Mucosa of descending colon (tissue), 3 donors: ENCODE measurements at places on chromosomes 4 and X.
A peak's percentile ranks its signal among the peaks of the same experiment; 100 is the strongest.

GRCh38 chrX:32894679-32895078 is 316.7 kb downstream of the DMD start:
- DNase-seq = no peak

DNA sequence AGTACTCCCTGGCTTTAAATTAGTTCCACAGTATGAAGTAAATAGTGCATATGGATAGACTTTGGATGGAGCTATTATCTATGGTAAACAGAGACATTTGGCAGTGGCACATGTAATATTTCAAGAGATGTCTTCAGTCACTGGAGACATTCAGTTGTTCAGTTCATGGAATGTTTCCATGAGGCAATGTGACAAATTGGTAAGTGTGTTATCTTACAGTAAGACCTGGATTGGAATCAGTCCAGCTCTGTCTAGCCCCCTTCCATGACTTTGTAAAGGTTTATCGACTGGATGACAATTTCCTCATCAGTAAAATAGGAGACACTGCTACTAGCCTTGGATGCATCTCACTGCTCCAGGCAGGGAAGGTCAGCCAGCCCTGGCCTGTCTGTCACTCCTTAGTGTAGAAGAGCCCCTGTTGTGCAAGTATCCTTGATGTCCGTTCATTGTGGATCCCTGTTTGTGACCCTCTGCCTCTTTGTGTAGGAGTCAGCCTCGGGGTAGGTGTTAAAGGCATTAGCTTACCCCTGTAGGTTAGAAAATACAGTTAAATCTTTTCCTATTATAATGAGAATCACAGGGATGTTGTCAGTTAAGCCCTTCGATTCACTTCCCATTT is 335.9 kb downstream of the ANK2 start:
- no peak for DNase-seq

- DNase-seq = peak; percentile 4
Measured at GRCh38 chr4:146059865-146060264, 115.7 kb upstream of the LSM6 start.

- DNase-seq = no peak
Measured at GRCh38 chr4:3494462-3494871, 31.4 kb downstream of the DOK7 start.

- DNase-seq = no peak
Measured at GRCh38 chrX:13376857-13377549, 57.1 kb upstream of the ATXN3L start.

GRCh38 chr4:10664408-10664807 is 20.2 kb downstream of the CLNK start:
- no peak for DNase-seq

DNA sequence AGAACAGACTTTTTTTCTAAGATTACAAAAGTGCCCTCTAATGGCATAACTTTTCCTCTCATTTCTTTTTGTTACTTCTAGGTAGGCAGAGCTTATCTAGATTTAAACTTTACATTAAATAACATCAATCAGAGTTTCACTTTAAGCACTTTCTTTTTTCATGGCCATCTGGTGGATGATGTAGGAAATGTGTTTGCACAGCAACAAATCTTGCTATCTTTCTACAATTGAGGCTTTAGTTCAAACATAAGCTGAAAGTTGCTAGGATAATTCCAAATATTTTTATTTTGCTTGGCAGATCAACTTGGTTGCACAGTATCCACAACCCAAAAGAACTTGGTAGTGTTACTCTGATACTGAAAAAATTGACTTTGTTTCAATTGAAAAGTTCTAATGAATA is 22.0 kb downstream of the NDNF start:
- DNase-seq = no peak

- DNase-seq = no peak
Measured at GRCh38 chrX:153560000-153560399, 38.9 kb downstream of the CCNQ start.

DNA sequence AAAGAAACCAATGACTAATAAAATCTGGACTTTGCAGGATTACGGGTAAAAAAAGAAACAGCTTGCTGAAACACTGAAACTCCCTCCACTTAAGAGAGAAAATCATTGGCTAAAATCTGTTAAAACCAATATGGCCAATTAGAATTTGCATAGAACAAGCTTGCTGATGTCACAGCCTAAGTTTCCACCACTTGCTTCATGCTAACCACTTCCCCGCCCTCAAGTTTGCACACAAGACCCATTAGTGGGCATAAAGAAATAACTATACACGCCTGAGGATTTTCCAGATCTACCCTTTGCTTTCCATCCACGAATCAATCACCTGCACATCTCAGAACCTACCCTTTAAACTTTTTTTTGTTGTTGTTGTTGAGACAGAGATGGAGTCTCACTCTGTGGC is 42.7 kb upstream of the PHEX start:
- no peak for DNase-seq

GRCh38 chr4:104589264-104589868 is 94.7 kb upstream of the CXXC4 start:
- no peak for DNase-seq

- DNase-seq = no peak
Measured at GRCh38 chr4:172410363-172410762, 597.2 kb downstream of the GALNTL6 start.

DNA sequence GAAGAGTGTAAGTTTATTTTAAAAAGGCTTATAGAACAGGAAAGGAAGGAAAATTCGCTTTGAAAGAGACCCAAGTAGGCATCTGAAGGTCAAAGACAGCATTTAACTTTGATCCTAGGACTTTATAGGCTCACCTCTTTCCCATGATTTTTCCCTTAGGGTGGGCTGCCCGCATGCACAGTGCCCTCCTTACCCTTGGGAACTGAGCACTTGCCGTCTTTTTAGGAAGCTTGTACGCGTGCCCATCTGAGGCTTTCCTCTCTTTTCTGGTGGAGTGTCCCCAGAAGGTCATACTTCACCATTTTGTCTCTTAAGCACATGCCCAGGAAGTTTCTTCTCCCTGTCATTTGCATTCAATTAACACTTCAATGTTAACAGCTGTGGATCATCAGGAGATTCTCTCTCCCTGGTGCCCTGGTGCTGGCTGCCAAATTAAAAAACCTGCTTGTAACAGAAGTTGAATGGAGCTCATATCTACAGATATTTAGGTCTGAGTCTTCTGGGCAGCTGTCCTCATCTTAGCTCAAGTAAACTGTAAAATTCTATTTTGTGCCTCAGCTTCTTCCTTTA is 38.4 kb upstream of the IL9R start:
- DNase-seq = no peak

DNA sequence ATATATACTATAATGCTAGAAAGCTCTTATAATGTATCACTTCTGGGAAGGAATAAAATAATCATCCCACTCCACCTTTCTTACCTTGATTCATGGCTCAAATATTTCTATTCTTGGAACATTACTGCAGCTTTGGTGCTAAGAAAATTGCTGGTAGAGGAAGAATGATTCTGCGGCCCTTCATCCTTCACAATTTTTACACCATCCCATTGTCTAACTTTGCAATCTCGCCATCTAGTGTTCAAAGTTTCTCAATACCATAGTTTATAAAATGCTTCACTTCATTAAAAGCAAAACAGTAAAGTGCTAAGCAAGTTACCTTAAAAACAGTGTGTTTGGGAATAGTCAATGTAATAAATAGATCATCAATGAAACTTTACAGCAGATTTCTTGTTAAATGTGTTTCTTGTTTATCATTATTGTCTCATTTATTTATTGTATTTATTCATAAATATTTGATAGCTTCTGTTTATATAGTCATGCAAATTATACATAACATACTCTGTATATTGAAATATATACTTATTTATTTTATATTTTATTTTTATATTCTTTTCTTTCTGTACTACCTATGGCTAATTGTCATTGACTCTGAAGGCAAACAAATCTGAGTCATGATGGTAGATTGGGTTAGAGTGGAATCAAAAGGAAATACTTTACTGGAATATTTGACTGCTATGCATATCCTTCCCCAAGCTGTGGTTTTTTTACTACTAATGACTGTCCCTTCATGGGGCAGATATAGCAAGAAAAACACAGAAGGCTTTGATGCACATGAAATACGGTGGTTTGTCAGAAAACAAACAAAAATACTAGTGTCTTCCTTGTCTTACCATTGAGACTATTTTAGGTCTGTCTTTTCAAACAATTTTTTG is 390.7 kb downstream of the MAPK10 start:
- DNase-seq = no peak

DNA sequence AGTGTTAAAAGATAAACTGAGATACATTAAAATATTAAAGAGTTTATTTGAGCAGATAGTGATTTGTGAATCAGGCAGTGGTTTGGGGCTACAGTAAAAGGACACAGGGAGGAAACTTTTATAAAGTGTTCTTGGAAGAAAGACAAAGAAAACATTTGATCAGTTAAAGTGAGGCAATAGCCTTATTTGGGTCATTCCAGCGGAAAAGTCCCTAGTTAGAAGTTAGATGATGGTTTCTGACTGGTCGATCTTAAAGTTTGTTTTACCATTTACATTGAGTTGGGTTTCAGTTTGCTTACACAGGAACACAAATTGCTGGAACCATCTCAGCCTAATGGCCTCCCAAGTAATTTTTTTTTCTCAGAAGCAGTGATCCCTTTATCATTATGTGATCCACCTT is 69.7 kb downstream of the PPP1R2C start:
- DNase-seq = no peak

DNA sequence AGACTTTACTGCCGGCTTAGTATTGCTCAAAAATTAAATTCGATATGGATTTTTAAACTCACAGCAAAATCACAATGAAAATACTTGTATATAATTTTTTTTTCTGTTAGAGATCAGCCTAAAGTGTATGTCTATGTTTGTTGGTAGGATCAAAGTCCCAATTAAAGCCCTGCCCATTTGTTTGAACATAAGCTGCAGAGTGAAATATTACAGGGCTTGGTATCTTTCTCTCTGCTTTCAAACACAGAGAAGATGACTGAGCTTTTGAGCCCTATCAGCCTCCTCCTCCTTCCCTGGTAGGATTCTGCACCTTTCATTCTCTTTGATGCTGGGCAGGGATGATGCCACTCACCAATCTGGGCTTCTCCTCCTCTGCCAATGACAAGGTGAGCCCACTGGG is 345.4 kb downstream of the PPP1R2C start:
- DNase-seq = peak; percentile 1

DNA sequence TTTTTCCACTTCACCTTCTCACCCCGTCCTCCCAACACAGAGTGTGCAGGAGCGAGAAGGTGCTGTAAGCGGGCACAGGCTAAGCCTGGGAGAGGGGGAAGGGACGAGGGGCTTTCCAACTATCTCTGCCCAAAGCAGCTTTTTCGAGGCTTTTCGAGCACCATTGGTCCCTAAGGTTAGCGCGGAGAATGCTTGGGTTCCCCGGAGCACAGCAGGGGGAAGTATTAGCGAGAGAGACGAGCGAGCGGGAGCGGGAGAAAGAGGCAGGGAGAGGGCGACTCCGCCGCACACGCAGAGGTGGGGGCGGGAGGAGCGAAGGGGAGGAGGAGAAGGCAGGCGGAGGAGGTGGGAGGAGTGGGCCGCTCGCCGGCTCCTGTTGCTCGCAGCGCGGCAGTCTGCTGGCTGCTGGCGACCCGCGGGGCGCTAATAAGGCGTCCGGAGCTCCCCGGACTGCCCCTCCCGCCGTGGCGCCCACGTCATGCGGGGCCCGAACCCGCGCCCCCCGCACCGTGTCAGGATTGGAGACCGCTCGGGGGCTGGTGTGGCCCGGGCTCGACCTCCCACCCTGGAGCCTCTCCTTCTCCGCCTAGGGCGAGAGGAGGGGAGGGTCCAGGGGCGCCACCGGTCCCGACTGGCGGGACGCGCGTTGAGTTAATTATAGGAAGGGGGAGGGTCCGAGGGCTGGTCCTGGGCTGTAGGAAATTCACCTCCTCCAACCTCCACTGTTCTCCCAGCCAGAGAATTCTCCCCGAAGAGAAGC is at the start of gene ADAMTS3:
Gene ADAMTS3 (minus strand): TSS at position 263 of the 760 bp plus-strand sequence. CDS start 459 bp downstream, outside the sequence.
- DNase-seq = peak; percentile 49

GRCh38 chr4:136156947-136157346 is 1375.3 kb downstream of the PCDH18 start:
- DNase-seq = no peak

- DNase-seq = peak; percentile 76
Measured at GRCh38 chr4:73729534-73730165, 10.7 kb upstream of the CXCL8 start.

- DNase-seq = no peak
Measured at GRCh38 chr4:137635601-137636000, 103.3 kb upstream of the PCDH18 start.

GRCh38 chr4:184705692-184706091 is 28.2 kb downstream of the CENPU start:
- DNase-seq = no peak

GRCh38 chrX:11185861-11186260 is 74.7 kb downstream of the HCCS start:
- no peak for DNase-seq

GRCh38 chrX:42955349-42955748 is 177.4 kb upstream of the PPP1R2C start:
- no peak for DNase-seq

- no peak for DNase-seq
Measured at GRCh38 chr4:139720806-139721205, 55.2 kb downstream of the MGST2 start.

GRCh38 chrX:40278340-40279090 is 180.8 kb upstream of the BCOR start:
- no peak for DNase-seq

DNA sequence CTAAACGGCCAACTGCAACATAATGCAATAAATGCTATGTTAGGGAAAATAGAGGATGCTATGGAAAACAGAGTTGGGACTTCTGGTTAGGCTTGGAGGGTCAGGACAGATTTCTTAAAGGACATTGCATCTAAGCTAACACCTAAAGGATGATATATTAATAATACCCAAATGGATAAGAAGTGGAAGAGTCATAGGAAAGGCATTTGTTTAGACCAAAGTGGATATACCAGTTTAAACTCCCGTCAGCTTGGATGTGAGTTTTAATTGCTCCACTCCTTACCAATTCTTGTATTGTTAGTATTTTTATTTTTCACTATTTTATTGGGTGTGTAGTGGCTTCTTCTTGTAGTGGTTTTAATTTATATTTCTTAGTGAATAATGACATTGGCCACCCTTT is 93.9 kb downstream of the PTPN13 start:
- DNase-seq = no peak

GRCh38 chr4:155703486-155704247 is 37.0 kb downstream of the GUCY1A1 start:
- DNase-seq = no peak

DNA sequence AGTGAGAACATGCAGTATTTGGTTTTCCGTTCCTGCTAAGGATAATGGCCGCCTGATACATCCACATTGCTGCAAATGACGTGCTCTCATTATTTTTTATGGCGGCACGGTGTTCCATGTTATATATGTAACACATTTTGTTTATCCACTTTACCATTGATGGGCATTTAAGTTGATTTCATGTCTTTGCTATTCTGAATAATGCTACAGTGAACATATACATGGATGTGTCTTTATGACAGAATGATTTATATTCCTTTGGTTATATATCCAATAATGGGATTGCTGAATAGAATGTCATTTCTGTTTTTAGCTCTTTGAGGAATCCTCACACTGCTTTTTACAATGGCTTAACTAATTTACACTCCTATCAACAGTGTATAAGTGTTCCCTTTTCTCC is 1223.2 kb downstream of the RAPGEF2 start:
- DNase-seq = no peak

DNA sequence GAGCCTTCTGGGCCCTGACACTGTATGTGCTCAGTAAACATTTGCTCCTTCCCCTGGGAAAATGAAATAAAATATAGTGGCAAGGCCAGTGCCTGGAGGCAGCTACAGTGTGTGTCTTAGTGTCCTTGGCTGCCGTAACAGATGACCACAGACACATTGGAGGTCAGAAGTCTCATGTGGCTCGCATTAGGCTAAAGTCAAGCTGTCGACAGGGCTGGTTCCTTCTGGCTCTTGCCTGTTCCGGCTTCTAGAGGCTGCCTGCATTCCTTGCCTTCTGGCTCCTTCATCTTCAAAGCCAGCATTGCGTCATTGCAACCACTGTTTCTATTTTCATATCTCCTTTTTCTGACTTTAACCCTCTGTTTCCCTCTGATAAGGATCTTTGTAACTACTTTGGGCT is 83.6 kb upstream of the STX18 start:
- DNase-seq = no peak
